Muscle of leg (tissue), 16 donors: ENCODE measurements at places on chromosomes 7 and 10. TPM values are rescaled to one million over a fixed set of nuclear protein-coding genes. Genes with fewer than 3 reads are reported as not detected.
A peak's percentile ranks its signal among the peaks of the same experiment; 100 is the strongest.

DNA sequence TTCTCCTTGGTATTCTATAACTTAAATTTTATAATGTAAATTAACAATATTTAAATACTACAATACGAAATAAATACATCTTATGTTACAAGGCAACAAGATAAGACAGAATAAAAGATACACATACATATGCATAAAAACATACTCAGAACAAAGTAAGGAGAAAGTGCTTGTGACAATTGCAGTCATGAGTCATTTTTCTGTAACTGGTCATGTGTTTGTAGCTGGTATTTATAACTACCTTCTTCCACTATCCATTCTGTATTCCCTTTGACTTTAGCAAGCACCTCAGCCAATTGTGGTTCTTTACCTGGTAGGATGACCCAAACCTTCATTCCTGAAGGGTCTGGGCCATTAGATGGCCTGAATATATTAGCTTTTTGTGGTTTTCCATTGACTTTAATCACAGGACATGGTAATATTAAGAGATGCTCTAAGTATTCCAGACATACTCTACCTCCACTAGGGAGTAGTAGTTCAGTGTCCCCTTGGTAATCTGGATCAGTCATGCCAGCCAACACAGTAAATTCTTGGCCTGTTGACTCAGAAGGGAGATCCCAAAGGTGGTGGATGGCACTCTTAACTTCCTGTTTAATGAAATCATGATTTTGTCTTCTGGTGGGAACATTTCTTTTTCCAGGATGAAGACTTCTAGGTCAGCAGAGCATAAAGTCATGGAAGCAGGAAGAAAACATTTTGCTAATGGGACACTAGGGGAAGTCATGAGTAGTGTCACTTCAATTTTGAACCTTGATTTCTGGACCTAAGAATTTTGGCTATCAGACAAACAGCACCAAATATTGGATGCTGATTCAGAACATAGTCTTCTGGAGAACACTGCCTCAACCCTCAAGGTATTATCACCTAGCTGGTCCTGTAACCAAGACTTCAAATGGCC, 733.7 kb upstream of the IGFBP3 start:
- no peak for DNase-seq

DNA sequence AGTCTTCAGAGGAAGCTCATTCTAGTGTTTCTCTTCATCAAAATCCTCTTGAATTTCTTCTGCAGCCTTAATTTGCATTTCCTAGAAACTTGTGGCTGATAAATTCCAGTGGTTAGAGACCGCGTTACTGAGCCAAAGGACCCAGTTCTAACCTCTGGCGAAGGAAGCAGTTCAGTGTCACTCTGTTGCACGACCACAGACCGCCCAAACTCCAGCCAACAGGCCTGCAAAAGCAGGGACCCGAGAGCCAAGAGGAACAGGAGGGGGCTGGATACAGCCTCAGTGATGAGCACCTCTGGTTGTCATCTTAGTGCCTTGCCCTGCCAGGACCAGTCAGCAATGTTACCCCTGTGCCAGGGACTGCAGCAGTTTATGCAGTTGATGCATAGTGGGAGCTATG, 70.0 kb downstream of the AFAP1L2 start:
- no peak for DNase-seq

DNA sequence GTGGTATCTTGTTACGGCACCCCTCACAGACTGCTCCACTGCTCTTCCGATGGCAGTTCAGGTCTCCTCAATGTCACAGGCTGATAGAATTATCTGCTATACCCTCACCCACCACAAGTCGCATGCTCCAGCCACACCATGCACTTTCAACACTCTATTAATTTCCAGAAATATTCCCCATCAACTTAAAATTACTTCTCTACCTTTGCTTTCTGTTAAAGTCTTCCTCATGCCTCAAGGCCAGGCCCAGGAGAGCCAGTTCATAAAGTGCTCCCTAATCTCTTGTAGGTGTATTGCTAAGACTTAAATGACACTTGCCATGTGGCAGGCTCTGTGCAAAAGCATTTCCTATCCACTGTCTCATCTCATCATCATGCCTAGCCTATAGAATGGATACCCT, 105.9 kb upstream of the ARID5B start:
- no peak for DNase-seq

DNA sequence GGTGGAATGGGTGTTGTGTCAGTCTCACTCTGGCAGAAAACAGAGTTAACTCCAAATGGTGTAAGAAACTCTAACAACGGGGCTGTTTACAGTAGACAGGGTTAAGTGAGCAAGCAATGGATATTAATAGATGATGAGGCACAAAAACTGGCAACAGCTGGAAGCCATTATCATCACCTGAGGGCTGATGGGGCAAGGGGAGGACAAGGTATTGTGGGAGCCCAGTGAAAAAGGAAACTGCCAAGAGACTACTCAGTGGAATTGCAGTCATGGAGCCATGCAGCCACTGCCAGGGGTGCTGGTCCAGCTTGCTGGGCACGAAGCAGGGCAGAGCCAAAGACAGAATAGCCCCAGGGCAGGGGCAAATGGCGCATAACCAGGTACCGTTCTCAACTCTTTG, 260.7 kb downstream of the BICC1 start:
- DNase-seq = no peak

- no peak for DNase-seq
Measured at GRCh38 chr10:664301-664700, 25.2 kb downstream of the DIP2C start.

- DNase-seq = no peak
Measured at GRCh38 chr10:24894309-24894708, 58.1 kb downstream of the PRTFDC1 start.

- DNase-seq = no peak
Measured at GRCh38 chr7:78218051-78218450, 419.5 kb downstream of the PHTF2 start.

DNA sequence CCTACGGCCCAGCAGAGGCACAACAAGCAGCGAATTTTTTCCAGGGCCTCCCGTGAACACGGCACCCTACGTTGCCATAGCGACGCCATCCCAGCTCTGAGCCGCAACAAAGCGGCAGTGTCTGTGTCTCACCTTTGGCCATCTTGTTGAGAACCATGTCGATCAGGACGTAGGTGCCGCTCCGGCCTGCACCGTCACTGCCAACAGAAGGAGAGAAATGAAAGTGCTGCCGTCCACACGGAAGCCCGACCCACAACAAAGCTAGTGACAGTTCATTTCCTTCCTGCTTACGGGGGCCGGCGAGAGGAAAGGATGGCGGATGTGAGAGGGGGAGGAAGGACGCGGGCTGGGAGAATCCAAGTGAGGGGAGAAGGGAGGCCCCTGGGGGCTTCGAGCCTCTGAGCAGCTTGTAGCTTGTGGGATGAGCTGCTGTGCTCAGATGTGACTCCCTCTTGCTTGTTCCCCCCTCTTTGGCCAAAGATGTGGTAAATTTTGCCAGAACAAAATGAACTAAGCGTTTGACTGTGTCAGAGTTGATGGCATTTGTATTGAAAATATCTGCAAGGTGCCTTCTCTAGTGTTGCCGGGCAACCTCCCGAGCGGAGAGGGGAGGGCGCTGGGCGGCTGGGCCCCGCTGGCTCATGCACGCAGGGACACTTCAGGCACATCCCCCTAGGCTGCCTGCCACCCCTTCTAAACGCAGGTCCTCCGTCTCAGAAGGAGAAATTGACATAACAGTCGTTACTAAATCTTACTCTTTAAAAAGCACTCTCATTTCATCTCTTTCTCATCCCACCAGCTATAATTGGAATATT, 232.2 kb downstream of the DNAJB6 start:
- peak; percentile 81 for DNase-seq

DNA sequence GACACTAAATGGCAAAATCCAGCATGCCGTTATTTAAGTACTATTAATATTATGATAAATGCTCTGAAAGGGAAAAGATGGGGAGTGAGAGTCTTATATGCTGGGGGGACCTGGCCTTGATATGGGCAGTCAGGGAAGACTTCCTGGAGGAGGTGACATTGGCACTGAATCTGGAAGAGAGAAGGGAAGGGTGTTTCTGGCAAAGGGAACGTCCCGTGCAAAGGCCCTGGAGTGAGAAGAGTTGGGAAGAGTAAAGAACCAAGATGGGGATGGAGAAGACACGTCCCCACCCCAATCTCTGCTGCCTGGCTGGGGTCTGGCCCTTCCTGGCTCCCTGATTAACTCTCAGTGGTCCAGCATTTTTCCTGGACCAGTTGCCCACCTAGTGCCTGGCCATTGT, 5.0 kb upstream of the GRIFIN start:
- peak; percentile 10 for DNase-seq

- DNase-seq = no peak
Measured at GRCh38 chr10:4093438-4093837, 308.4 kb upstream of the KLF6 start.

Gene CTAGE8
- total RNA-seq = 1.1 TPM

Gene TMEM26
- 9.1 TPM for total RNA-seq

Gene KMT2C
- 40.6 TPM for total RNA-seq

Gene C7orf57
- 0.09 TPM for total RNA-seq
